Posterior cingulate gyrus (tissue), 11 donors: ENCODE measurements at places on chromosomes 2 and 18.

DNA sequence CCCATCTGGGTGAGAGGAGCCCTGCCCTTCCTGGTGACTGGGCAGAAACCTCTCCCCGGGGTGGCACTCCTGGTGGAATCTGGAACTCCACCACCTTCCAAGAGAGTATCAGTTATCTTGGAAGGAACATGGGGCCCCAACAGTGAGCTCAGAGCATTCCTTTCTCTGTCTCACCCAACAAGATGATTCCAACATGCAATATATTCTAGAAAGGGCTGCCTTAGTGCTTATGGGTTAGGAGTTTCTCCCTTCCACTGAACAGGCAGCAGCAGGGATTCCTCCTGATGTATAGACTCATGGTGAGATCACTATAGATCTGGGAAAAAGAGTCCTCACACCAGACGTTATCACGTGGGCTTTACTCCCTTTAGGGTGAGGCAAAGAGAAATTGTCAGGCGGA, 147.1 kb downstream of the COL4A4 start:
- DNase-seq: no peak

- no peak for DNase-seq
Observed at GRCh38 chr18:58695772-58696171, 24.5 kb downstream of the MALT1 start.

GRCh38 chr2:203661279-203661908, 45.0 kb upstream of the CD28 start:
- no peak for DNase-seq

DNA sequence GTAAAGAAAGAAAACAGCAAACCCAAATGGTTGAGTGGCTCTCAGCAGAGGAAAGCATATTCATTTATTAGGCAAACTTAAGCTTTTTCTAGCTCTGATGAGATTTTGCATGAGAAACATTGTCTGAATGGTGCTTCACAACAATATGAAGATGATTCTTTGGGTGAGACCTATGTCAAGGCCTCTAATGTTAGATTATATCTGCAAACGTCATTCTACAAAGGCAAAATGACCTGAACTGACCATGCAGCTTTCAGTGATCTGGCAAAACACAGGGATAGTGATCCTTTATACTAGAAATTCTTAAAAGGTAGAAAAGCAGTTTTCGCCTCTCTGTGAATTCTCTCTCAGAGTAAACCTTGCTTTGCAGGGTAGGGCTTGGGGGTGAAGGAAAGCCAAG, 11.7 kb downstream of the RHBDD1 start:
- no peak for DNase-seq

GRCh38 chr18:26901020-26901419, 35.5 kb upstream of the AQP4 start:
- DNase-seq: no peak

GRCh38 chr2:69437751-69438154, 518 bp upstream of the NFU1 start:
- no peak for DNase-seq

- no peak for DNase-seq
Observed at GRCh38 chr2:134384131-134384530, 130.3 kb downstream of the MGAT5 start.

- no peak for DNase-seq
Observed at GRCh38 chr2:241924909-241925250, 55.4 kb downstream of the RTP5 start.

- no peak for DNase-seq
Observed at GRCh38 chr2:4465671-4466070, 762.3 kb downstream of the DCDC2C start.

GRCh38 chr2:239021224-239021623, 173.3 kb downstream of the TWIST2 start:
- DNase-seq: peak; percentile 25

- no peak for DNase-seq
Observed at GRCh38 chr18:8960740-8961657, 141.5 kb upstream of the NDUFV2 start.

DNA sequence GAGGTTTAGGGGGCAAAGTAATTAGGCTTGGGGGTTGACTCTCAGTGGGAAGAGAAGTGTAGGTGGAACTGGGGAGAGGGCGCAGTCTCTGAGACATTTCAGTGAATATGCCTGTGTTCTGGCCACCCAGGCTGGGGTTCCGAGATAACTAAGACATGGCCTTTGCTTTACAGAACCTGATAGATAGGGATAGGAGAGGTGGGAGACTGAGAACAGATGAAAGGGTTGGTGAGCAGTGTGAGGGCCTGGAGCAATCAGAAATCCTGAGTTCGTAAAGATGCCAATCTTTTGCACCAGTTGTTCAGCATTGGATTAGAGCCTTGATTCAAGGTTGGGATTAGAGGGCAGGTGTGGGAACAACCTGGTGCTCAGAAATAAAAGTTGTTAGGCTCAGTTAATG, 15.6 kb downstream of the PARD3B start:
- no peak for DNase-seq

- no peak for DNase-seq
Observed at GRCh38 chr2:107529146-107529545, 297.5 kb upstream of the RGPD4 start.

- no peak for DNase-seq
Observed at GRCh38 chr2:232014681-232015080, 53.2 kb downstream of the DIS3L2 start.

DNA sequence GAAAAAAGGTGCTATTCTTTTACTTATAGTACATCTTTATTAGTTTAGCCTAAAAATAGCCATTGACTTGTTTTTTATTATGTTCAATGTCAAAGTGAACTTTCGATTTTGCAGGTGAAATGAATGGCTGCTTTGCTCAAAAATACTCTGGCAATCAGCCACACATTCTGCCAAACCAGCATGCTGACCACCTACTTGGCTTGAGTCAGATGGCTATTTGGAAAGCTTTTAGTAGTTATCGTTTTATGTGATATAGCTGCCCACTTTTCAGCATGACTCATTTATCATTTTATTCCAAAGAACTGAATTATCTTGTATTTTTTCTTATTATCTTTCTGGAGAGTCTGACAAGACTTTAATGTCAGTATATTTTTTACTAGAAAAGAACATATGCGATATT, 1615.8 kb upstream of the TMEFF2 start:
- no peak for DNase-seq

DNA sequence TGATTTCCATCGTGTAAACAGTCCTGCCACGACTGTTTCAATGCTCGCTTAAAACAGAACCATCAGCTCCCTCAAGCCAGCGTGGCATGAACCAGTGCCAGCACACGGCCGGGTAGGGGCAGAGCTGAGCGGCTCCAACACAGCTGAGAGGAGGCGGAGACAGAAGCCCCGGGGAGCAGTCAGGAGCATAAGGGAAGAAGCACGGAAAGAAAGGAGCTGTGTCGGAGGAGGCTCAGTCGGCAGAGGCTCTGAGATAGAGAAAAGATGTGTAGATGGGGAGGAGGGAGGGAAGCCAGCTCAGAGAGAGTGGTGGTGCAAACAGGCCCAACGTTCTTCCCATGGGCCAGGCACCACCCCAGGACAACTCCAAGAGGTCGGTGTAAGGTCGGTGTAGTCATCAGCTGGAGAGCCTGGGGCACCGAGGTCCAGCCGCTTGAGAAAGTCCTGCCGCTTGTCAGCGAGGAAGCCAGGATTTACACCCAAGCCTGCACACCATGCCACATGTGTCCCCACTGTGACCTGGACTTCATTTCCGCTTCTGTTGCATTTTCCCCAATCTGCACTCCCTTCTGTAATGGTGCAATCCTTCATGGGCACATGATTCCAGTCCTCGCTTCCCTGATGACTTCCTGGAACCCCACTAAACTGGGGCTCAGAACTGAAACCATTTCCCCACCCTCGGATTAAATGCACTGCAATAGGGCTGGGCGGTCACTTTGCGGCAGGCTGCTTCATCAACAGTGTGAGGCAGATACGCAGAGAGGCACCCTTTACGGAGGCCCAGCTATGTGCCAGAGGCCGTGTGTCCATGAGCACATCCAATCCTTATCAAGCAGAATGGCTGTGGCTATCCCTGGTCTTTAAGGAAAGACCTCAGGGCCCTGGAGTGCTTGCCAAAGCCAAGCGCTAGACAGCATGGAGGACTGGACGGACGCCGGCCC, 43.5 kb downstream of the CYP27C1 start:
- DNase-seq: peak; percentile 53

- DNase-seq: no peak
Observed at GRCh38 chr2:224546926-224547325, 38.2 kb downstream of the CUL3 start.

- no peak for DNase-seq
Observed at GRCh38 chr2:160482673-160483072, 10.9 kb downstream of the RBMS1 start.

GRCh38 chr2:1495676-1496358, 82.6 kb downstream of the TPO start:
- peak; percentile 49 for DNase-seq

DNA sequence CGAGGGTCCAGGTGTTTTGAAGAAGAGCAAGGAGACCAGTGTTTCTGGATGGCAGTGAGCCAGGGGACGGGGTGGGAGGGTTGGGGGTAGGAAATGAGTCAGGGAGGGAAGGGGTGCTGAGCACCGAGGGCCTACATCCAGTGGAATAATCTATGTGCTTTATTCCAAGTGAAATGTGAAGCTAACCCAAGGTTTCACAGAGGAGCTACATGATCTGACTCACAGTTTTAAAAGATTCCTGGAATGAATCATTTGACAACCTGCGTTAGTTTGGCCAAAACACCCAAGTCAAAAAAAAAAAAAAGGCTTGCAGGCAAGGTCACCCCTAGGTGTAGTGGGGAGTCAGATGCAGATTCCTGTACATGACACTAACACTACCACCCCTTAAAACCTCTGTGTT, 419.7 kb upstream of the MEX3C start:
- DNase-seq: no peak

GRCh38 chr2:63059793-63060471, 9.3 kb downstream of the OTX1 start:
- no peak for DNase-seq

DNA sequence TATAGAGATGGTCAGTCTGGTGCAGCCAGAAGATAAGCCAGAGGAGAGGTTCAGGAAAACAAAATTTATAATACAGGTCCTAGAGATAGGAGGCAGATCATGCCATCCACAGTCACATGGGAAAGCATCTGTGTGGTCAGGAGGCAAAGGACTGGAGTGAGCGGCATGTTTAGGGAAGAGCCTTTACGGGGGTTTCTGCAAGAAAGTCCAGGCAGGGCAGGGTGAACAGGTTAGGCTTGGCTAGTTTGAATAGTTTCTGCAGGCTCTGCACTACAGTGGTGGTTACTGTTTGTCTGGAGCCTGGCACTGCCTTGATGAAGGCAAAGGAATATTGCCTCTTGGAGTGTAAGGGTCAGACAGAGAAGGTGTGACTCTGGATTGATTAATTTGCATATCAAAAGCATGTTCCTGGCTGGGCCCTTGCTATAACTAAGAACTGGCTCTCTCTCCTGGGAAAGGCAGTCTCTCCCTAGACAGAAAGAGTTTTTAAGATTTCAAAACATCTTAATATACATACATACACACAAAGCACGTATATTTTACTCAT, 1034.7 kb upstream of the CHAC2 start:
- DNase-seq: no peak

DNA sequence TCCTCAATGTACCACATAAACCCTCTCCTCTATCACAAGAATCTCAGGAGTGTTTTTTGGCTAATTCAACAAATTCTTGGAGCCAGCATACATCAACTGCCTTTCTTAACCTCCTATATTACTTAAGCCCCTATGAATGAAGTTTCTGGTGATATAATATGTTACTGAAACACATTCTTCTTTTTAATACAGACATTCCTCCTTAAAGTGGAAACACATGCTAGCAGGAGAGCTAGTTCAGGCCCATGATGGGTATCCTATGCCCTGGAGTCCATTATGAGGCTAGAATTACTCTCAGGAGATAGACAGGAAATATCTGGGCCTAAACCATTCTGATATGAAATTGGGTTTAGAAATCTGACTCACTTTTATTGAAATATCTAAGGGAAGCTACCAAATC, 26.6 kb upstream of the RMDN2 start:
- no peak for DNase-seq

- DNase-seq: no peak
Observed at GRCh38 chr2:134198006-134198634, 55.8 kb upstream of the MGAT5 start.

DNA sequence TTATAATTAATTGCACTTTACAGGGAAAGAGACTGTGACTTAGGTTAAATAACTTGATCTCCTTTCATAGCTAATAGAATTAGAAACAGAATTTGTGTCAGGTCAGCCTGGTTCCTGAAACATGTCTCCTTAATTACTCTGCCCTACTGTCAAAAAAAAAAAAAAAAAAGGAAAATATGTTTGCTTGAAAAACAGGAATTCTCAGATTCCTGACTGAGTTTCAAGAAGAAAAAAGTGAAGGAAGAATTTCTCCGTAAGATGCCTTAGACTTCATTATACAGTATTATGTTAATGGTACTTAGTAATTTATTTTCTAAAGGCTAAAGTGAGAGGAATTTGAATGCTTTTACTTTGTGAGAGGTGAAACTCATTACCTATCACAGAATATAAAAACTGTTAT, 118.4 kb upstream of the REG3G start:
- no peak for DNase-seq

- no peak for DNase-seq
Observed at GRCh38 chr18:24656050-24656449, 195.6 kb downstream of the HRH4 start.

DNA sequence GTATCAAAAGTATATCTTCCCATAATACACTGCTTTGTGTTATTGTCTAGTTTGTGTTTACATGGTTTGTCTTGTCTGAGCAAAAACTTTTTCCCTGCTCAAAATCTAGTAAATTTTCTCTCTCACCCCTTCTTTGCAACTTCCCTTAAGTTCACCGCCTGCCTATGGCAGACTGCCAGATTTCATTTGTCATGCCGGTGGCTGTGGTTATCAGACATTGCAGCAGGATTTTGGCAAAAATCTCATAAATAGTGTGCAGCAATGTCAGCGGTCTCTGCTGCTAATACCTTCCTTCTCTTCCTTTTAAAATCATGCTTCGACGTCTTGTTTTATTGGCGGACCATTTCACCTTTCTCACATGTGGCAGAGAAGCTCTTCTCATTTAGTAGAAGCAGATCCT, 45.6 kb upstream of the TMEM178A start:
- DNase-seq: no peak

DNA sequence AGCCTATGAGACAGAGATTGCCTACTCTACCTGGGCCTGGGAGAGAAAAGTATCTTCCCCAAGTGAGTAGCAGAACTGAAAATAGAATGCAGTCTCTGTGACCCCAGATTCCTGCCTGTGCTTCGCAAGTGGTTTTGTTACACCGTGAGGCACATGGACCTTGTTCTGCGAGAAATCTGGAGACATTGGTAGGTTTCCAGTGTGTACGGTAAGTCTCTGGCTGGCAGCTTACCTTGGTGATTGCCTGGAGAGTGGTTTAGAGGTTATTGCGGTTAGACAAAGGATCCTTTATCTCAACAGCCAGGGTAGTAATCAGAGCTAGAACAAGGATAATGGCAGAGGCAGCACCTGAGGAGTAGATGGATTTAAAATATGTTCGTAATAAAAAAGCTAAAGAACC, 606.0 kb upstream of the GCFC2 start:
- no peak for DNase-seq

- DNase-seq: no peak
Observed at GRCh38 chr2:209473930-209474419, 50.1 kb downstream of the MAP2 start.

GRCh38 chr18:25921677-25922421, 168.6 kb downstream of the SS18 start:
- DNase-seq: no peak
